ENCODE measurements at places on chromosomes 2 and 18.

GRCh38 chr18:51194604-51195003 lies 2.9 kb downstream of the MEX3C start:
- DNase-seq: no peak

DNA sequence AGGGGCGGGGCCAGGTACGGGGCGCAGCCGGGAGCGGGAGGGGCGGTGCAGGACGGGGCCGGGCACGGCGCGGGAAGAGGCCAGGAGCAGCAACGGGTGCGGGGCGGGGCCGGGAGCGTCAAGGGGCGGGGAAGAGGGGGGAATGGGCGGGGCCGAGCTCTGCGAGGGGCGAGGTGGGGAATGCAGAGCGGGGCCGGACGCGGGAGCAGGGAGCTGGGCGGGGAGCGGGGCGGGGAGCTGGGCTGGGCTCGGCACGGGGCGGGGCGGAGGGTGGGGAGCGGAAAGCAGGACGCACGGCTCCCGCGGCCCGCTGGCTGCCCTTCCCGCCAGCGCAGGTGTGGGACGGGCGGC lies at the start of gene IMPA2:
Gene IMPA2, plus strand, starts transcription at position 316 of the 351 bp plus-strand sequence. CDS start 163 bp downstream, outside the sequence.
- no peak for DNase-seq

- DNase-seq: no peak
Observed at GRCh38 chr18:69752737-69753380, 194.8 kb downstream of the CD226 start.

DNA sequence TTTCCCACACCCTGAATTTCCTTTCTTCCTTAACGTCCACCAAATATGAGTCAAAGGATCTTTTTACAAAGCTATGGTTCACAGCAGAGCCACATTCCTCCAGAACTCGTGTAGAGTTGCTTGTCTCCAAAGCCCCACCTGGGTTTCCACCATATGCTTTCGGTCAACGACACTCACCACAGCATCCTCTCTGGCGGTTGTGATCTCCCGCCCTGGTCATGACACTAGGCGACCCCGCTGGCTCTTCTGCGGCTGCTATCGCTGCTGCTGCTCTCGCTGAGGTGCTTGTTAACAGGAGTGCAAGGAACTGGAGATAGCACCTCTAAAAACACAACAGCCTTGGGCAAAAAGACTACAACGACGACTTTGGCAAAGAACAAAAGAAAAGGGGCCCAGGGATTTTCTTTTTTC lies 340 bp downstream of the SLC40A1 start:
- DNase-seq: no peak

GRCh38 chr2:230814616-230815015 lies 50.1 kb upstream of the ITM2C start:
- DNase-seq: peak; percentile 38

DNA sequence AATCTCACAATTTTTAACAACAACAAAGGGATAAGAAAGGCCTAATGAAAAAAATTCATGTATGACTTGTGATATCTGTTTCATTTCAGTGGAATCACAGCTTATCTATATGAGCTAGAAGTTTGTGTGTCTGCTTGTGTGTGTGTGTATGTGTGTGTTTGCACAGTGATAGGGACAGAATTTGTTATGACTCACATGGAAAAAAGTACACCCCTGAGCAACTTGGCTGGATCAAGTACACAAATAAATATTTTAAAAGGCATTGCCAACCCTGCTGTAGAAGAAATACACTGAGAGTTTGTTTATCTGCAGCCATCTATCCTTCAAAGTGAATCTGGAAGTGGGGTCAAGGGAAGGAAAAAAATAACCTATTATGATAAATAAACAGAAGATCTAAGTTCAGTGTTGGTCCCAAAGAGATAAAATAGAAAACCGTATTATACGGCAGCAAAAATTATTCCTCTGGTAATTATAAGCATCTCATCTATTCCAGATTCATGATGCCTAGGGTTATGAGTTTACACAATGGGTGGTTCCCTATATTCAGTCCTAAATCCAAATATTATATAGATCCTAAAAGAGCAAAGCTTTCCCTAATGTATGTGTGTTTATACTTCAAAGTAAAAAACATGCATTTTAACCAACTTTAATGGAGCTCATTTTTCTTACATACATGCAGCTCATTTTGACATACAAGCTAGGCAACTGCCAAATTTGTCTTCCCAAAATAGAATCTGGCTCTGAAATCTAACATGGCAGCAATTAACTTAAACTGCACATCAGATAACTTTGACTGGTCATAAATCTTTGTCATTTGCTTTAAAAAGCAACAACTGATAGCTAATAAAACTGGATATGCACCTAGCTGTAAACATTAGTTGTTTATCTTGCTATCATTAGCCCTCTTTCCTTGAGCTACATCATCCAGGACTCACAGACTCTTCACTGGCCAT lies 420.6 kb downstream of the IRS1 start:
- DNase-seq: peak; percentile 27

DNA sequence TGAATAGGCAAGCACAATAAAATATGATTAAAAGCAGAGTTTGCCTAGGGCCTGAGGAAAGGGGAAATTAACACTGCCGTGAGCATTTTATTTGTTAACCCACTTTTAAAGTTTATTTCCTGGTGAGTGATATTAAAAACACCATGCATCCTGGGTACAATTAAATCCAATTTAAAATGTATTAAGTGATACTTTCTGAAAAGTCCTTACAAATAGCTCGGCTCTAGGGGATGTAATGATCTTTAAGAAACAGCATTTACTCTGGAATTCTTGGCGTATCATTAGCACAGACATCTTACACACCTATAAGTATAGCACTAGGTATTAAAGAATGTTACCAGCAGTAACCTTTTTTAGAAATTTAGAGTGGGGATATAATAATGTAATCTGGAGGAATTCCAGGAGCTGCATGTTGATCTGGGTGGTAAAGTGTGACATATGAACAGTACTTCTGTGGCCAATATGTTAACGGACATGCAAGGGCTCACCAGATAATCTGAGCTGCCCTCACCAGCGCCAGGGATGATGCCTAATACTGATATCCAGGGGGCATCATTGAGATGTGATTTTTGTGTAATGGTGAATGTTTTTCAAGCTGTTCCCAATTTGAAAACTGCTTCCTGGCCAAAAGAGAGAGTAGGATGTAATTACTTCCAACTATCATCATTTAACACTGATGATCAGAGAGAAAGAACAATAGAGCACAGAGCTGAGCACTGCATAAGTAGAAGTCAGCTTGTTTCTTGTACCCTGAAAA lies 235.9 kb downstream of the DSEL start:
- DNase-seq: no peak

GRCh38 chr18:55534547-55534946 lies 53.4 kb downstream of the TCF4 start:
- no peak for DNase-seq
